ENCODE measurements at places on chromosomes 6 and 20.

DNA sequence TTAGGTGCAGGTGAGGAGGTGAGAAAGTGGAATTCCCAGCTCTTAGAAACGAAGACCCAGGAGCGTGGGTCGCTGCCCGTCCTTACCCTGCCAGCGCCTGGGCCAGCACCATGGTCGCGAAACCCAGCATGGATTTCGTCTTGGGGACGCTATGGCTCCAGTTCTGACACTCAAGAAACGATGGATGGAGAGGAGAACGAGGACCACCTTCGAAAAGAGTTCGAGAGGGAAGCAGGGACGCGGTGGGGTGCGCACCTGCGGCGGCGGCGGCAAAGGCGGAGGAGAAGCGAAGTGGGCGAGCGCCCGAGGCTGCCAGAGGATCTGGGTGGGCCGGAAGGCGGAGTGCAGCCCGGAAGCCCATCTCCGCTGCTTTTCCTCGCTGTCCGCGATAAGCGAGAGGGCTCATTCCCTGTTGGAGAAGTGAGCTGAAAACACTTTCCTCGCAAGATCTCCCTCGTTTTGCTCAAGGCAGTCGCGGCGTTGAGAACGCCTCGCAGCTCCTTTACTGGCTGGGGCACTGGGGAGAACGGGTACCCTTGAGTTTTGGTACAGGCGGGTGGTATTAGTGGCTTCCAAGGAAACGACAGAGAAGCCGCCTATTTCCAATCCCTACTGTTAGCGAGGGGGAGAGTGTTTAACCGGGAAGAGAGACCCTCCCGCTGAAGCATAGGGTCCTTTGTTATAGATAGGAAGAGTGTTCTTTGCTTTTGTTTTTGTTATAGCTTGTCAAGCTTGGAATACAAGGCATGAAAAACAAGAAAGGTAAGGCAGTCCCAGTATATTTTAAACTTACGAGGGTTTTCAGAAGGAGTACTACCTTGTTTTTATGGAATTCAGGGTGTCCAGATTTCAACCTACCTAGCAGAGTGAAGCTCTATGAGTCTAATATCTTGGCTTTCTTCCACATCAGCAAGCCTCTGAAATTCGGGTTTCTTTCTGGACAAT, 109.5 kb downstream of the TRIM27 start:
- DNase-seq, result no peak

DNA sequence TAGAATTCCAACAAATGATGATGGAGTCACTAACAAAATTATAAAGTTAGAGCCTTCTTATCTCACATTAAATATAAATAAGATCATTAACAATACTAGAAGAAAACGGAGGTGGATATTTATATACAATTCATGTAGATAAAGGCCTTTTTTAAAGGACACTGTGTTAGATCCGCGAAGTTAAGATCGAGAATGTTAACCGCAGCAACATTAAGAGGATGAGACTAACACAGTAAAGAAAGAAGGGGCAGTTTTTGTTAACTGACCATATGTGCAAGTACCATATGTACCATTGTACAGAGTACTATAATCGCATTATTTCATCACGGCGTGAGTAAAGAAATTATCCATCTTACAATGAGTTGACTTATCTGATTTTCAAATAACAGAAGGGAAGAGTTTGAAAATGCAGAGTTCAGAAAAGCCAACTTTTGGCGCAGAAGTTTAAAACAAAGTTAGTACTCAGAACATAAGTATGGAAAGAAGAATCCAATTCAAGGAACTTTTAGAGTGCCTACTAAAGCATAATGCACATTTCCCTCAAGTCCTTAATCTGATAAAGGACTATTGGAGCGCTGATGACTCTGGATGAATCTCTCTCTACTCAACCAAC, 1.4 kb downstream of the FBXL4 start:
- no peak for DNase-seq

GRCh38 chr6:159646733-159647132, 46.3 kb downstream of the SOD2 start:
- DNase-seq, result no peak

- DNase-seq, result no peak
These were observed 487 bp upstream of the BMP6 start for GRCh38 chr6:7725412-7725811.
